ENCODE measurements at places on chromosomes 13 and 19. TPM values are rescaled to one million over a fixed set of nuclear protein-coding genes. Genes with fewer than 3 reads are reported as not detected.
A peak's percentile ranks its signal among the peaks of the same experiment; 100 is the strongest.

GRCh38 chr19:4588291-4588761 is 28.8 kb upstream of the SEMA6B start:
- peaks cover 3% of the 10 kb centered on the region for H3K27me3 ChIP-seq
- H3K27ac ChIP-seq = no peak overlapping the region
- no peak for DNase-seq

DNA sequence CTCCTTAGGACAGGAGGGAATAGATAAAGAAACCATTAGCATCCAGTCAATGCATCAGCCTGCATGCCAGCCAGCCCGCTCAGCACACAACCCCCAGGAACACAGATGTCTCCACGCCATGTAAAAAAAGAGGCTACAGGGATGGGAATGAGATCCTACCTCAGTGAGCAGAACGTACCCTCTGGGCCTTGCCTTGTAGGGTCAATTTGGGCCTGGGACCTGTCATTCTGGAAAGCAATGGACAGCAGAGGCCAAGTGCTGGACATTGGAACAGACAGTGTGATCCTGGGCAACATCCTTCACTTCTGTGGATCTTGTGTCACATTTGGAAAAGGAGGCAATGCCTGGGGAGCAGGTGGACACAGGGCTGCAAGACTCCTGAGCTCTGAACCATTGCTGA is 26.0 kb downstream of the VSTM2B start:
- H3K27ac ChIP-seq = no peak overlapping the region
- H3K36me3 ChIP-seq = no peaks in the 10 kb centered on the region
- H3K4me3 ChIP-seq = no peak overlapping the region
- H3K4me1 ChIP-seq = no peaks in the 10 kb centered on the region
- H3K27me3 ChIP-seq = no peaks in the 10 kb centered on the region

Gene FGF9
- total RNA-seq = not detected

DNA sequence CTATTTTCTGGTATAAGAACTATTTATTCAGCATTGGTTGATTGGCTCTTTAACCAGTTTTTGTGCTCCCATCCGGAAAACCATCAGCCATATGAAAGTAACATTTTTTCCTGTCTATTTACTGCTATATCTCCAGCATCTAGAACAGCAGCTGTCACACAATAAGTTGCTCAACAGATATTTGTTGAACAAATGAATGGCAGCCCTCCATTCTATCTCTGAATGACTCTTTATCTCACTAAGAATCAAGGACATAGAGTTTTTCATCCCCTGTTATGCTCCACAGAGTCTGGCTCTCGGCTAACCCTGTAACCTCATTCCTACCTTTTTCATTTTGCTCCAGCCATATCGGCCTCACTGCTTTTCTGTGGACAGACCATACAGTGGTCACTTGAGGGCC is 145.5 kb downstream of the SLITRK6 start:
- H3K4me1 ChIP-seq = no peaks in the 10 kb centered on the region
- H3K27ac ChIP-seq = no peak overlapping the region
- DNase-seq = no peak
- no peaks in the 10 kb centered on the region for H3K27me3 ChIP-seq
- no peak overlapping the region for H3K4me3 ChIP-seq

DNA sequence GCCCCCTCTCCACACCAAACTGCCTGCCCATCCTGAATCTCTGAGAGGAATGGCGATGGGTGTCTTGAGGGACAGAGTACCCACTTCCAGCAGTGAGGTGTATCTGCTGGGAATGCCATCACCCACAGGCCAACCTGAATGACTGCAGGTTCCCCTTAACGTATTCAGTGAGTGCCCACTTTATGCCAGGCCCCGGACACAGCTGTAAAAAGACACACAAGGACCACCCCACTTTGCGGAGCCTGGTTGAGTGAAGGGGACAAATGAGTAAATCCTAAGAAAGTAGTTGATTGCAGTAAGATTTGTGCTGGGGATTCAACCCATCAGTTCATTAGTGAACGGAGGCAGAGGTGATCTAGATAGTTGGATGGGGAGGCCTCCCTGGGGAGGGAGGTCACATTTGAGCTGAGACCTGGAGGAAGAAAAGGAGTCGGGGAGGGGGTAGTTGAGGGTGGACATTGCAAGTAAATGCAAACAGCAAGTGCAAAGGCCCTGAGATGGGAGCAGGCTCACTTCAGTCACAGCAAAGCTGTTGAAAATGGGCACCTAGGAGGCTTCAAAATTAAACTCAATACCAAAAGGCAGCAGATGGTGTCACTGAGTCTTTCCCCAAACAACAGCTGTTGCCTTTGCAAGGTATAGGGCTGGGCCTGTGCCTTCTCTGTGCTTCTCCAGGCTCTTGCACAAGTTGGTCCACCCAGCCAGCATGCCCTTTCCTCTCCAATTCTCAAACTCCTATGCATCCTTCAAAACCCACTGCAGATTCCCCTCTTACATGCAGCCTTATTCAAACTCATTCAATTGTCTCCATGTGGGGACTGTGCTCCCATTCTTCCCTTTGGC is 4.3 kb downstream of the GDF15 start:
- H3K36me3 ChIP-seq = peaks cover 9% of the 10 kb centered on the region
- H3K4me1 ChIP-seq = peaks cover 19% of the 10 kb centered on the region
- no peak overlapping the region for H3K4me3 ChIP-seq
- H3K27me3 ChIP-seq = no peaks in the 10 kb centered on the region
- H3K27ac ChIP-seq = no peak overlapping the region
- DNase-seq = no peak

GRCh38 chr19:33085570-33086128 is 4.7 kb downstream of the GPATCH1 start:
- peaks cover 3% of the 10 kb centered on the region for H3K36me3 ChIP-seq
- H3K27me3 ChIP-seq = no peaks in the 10 kb centered on the region
- H3K4me3 ChIP-seq = no peak overlapping the region
- peaks cover 9% of the 10 kb centered on the region for H3K4me1 ChIP-seq
- no peak overlapping the region for H3K27ac ChIP-seq

- H3K4me3 ChIP-seq = no peak overlapping the region
- peak; percentile 7 for DNase-seq
- H3K4me1 ChIP-seq = no peaks in the 10 kb centered on the region
- no peaks in the 10 kb centered on the region for H3K27me3 ChIP-seq
- H3K27ac ChIP-seq = no peak overlapping the region
Measured at GRCh38 chr19:9945319-9945966, 9.1 kb upstream of the OLFM2 start.

- H3K36me3 ChIP-seq = no peaks in the 10 kb centered on the region
- peaks cover 33% of the 10 kb centered on the region for H3K27me3 ChIP-seq
- H3K4me1 ChIP-seq = peaks cover 10% of the 10 kb centered on the region
- no peak overlapping the region for H3K27ac ChIP-seq
- H3K4me3 ChIP-seq = no peak overlapping the region
Measured at GRCh38 chr19:48396016-48396823, 2.8 kb downstream of the GRIN2D start.

Gene ZNF471
- 3.1 TPM for total RNA-seq

GRCh38 chr13:21164631-21165030 is 11.7 kb downstream of the SKA3 start:
- H3K27me3 ChIP-seq = no peaks in the 10 kb centered on the region
- DNase-seq = peak; percentile 40
- H3K4me3 ChIP-seq = no peak overlapping the region
- peaks cover 3% of the 10 kb centered on the region for H3K4me1 ChIP-seq
- H3K27ac ChIP-seq = no peak overlapping the region

Gene TEX101
- total RNA-seq = not detected

DNA sequence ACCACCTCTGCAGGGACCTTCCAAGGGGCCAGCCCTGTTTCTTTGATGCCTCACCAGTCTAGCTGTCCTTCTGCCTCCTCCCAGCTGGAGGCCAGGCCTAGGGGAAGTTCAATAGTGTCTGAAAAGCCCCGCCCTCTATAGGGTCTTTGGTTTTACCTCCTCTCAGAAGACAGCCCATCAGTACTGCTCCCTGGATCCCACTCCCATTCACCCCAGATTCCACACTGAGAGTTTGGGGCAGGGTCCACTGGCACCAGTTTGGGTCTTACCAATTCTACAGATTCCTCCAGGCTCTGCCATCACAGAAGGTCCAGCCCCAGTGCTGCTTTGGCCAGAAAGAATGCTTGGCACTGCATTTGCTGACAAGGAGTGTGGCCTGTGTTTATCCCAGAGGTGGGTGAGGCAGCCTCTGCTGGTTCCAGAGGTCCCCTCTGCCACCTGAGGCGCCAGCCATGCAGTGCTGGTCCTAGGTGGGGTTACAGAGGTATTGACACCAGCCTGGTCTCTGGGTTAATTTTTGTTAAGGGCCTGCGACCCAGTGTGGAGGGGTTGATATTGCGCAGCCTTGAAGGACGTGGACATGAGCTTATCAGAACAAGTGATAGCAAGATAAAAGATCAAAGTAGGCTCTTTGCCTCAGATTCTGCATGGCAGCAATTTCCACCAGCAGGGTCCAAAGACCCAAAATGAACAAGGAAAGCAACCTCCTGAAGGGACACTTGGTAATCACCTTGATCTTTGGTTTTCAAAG is 41.4 kb upstream of the IGSF23 start:
- no peaks in the 10 kb centered on the region for H3K4me1 ChIP-seq
- no peak for DNase-seq
- H3K4me3 ChIP-seq = no peak overlapping the region
- no peaks in the 10 kb centered on the region for H3K36me3 ChIP-seq
- H3K27ac ChIP-seq = no peak overlapping the region
- peaks cover 1% of the 10 kb centered on the region for H3K27me3 ChIP-seq

GRCh38 chr19:38977445-38978325 is 2.1 kb upstream of the FBXO17 start:
- no peaks in the 10 kb centered on the region for H3K36me3 ChIP-seq
- no peak overlapping the region for H3K27ac ChIP-seq
- no peak overlapping the region for H3K4me3 ChIP-seq

- no peaks in the 10 kb centered on the region for H3K36me3 ChIP-seq
- peaks cover under 1% of the 10 kb centered on the region for H3K4me1 ChIP-seq
- H3K27ac ChIP-seq = no peak overlapping the region
- no peak for DNase-seq
Measured at GRCh38 chr13:30022796-30023195, 172.4 kb upstream of the UBL3 start.

DNA sequence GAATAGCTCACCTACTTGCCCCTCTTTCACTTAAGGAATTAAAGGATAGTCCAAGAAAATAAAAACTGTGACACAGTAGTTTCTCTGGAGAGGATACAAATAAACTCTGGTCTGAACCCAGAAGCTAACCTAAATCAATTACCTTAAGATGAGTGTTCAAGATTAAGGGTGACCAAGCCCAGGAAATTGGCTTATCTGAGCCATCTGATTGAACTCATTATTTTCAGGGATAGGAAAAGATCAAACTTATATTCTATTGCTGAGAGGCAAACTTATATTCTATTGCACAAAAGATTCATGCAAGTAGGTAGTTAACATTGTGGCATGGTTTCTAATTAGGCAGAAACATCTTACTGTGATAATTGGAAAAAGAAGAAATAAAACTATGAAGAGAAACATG is 175.1 kb downstream of the DCLK1 start:
- no peak overlapping the region for H3K4me3 ChIP-seq
- H3K4me1 ChIP-seq = no peaks in the 10 kb centered on the region
- H3K27ac ChIP-seq = no peak overlapping the region
- H3K27me3 ChIP-seq = no peaks in the 10 kb centered on the region

Gene IFNL1
- total RNA-seq = not detected

GRCh38 chr19:18659281-18660050 is 22.6 kb downstream of the KLHL26 start:
- no peak for DNase-seq
- no peak overlapping the region for H3K27ac ChIP-seq
- H3K4me3 ChIP-seq = no peak overlapping the region

- peaks cover 4% of the 10 kb centered on the region for H3K4me1 ChIP-seq
- H3K4me3 ChIP-seq = no peak overlapping the region
- H3K27me3 ChIP-seq = no peaks in the 10 kb centered on the region
- no peak overlapping the region for H3K27ac ChIP-seq
Measured at GRCh38 chr13:99214232-99214631, 13.6 kb downstream of the UBAC2 start.

DNA sequence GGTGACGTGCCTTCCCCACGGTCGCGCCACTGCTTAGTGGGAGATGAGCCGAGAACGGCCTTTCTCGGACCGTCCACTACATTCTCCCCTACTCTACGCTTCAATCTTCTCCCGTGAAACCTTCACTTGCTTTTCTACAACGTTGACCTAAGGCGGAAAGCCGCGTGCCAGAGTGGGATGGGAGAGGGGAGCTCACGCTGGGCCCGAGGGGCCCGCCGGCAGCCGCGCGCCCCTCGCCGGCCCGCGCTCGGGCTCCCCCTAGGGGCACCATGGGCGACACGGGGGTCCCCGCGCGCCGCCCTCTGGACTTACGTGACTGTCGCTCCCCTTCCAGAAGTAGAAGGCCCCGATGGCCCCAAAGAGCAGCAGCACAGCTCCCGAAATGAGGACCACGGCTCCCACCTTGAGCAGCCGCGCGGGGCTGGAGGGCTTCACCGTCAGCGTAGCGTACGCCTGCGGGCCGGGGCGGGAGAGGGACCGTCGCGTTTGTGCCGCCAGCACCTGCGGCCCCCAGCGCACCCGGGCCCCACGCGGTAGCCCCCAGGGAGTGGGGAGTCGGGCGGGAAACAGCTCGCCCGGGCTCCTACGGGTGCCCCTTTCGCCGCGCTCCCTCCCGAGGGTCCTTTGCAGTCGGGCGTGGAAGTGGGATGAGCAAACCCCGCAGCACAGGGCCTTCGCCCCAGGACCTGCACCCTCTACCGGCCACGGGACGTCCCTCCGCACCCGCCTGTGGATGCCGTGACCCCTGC is 727 bp downstream of the CNMD start:
- H3K36me3 ChIP-seq = no peaks in the 10 kb centered on the region
- peak overlapping the region; percentile 17 for H3K4me3 ChIP-seq
- H3K27me3 ChIP-seq = peaks cover 56% of the 10 kb centered on the region
- no peak overlapping the region for H3K27ac ChIP-seq
- DNase-seq = peak; percentile 15

GRCh38 chr19:40225440-40226305 is 816 bp downstream of the CCNP start:
- DNase-seq = no peak
- H3K36me3 ChIP-seq = no peaks in the 10 kb centered on the region
- no peak overlapping the region for H3K27ac ChIP-seq
- H3K27me3 ChIP-seq = peaks cover 23% of the 10 kb centered on the region
- no peak overlapping the region for H3K4me3 ChIP-seq

Gene XPO4
- total RNA-seq = 22.5 TPM

Gene ZNF558
- total RNA-seq = 4.2 TPM

GRCh38 chr19:42330241-42330711 is 4.8 kb downstream of the MEGF8 start:
- H3K4me3 ChIP-seq = no peak overlapping the region
- H3K27me3 ChIP-seq = no peaks in the 10 kb centered on the region
- no peak for DNase-seq
- H3K4me1 ChIP-seq = peaks cover 4% of the 10 kb centered on the region

GRCh38 chr19:55257461-55258420 is 1.1 kb downstream of the PPP6R1 start:
- H3K4me3 ChIP-seq = peak overlapping the region; percentile 73
- no peaks in the 10 kb centered on the region for H3K27me3 ChIP-seq
- peaks cover 51% of the 10 kb centered on the region for H3K4me1 ChIP-seq
- peak; percentile 15 for DNase-seq
- H3K36me3 ChIP-seq = no peaks in the 10 kb centered on the region

DNA sequence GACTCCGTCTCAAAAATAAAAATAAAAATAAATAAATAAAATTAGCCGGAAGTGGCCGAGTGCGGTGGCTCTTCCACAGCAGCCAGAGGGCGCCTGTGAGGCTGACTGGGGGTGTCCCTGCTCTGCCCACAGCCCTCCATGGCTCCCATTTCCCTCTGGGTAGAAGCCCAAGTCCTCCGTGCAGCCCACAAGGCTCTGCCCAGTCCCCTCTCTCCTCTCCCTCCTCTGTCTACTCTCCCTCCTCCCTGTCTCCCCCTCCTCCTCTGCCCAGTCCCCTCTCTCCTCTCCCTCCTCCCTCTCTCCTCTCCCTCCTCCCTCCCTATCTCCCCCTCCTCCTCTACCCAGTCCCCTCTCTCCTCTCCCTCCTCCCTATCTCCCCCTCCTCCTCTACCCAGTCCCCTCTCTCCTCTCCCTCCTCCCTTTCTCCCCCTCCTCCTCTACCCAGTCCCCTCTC is 20.4 kb downstream of the MISP start:
- no peaks in the 10 kb centered on the region for H3K4me1 ChIP-seq
- DNase-seq = peak; percentile 49
- no peaks in the 10 kb centered on the region for H3K36me3 ChIP-seq
- H3K4me3 ChIP-seq = no peak overlapping the region
